ENCODE measurements at places on chromosomes 2 and 18.

GRCh38 chr18:79327199-79327721 lies 68.5 kb upstream of the NFATC1 start:
- peak; percentile 3 for DNase-seq

DNA sequence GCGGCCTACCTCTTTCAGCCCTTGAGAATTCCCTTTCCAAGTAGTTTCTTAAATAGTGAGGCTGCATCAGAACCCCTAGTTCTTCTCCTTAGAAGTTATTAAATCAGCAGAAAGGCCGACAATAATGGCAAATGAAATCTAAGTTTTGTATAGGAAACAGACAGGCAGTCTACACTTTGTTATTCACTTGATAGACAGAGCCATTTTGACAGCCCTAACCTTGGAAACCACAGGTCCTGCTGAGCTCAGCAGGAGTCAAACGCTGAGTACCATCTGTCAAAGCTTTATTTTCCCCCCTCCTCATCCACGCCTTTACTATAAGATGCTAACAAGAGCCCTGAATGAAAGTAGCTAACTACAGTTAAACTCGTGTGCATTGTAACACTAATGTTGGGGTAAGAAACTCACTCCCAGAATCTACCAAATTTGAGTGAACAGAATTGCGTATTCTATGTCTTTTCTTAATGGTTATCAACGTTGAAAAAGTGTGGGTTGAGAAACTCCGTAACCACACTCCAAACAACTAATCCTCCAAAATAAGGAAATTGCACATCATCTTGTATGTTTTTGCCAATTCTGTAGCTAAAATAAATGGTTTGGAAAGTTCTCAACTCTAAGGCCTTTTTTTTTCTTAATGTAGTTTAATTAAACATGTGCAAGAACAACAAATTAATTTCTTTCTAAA lies 90.6 kb upstream of the EFEMP1 start:
- no peak for DNase-seq

- no peak for DNase-seq
Observed at GRCh38 chr2:31131871-31132270, 6.4 kb downstream of the GALNT14 start.

- DNase-seq: no peak
Observed at GRCh38 chr18:74929110-74929509, 279.8 kb downstream of the PTGR3 start.

GRCh38 chr2:223897669-223898330 lies 47.3 kb downstream of the WDFY1 start:
- DNase-seq: no peak
